Left ventricle myocardium inferior (tissue), 1 donor: ENCODE measurements at places on chromosomes 16 and 17. TPM values are rescaled to one million over a fixed set of nuclear protein-coding genes. Genes with fewer than 3 reads are reported as not detected.

Gene ESRP2
- 0.14 TPM for total RNA-seq

Gene KRT36
- total RNA-seq, result not detected

Gene BICDL2
- total RNA-seq, result 0.05 TPM

Gene TRAPPC1
- total RNA-seq, result 111 TPM

Gene C16orf89
- total RNA-seq, result 5.9 TPM

Gene CCDC137
- 5.6 TPM for total RNA-seq

Gene CDH11
- total RNA-seq, result 20.9 TPM

Gene CACNG3
- total RNA-seq, result not detected

Gene METTL22
- total RNA-seq, result 27.3 TPM

Gene CDH13
- 161 TPM for total RNA-seq

DNA sequence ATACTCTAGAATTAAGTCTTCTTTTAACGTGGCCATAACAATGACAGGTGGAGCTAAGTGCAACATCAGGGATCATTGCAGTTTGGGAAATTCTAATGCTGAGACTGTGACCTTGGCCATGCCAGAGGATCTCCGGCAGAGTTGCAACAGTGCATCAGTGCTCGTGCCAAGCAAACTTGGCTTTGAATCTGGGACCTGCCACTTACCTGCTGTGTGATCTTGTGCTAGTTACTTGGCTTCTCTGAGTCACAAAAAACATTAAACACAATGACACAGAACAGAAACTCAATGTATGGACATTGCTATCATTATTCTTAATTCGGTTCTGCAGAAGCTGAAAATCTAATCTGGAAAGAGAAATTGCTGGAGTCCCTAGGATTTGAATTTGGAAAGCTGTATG lies 435.5 kb upstream of the CCL2 start:
- DNase-seq, result no peak

GRCh38 chr17:66287911-66288310 lies 14.5 kb upstream of the PRKCA start:
- DNase-seq, result no peak

GRCh38 chr17:42061646-42062487 lies 11.5 kb upstream of the C17orf113 start:
- no peak for DNase-seq

DNA sequence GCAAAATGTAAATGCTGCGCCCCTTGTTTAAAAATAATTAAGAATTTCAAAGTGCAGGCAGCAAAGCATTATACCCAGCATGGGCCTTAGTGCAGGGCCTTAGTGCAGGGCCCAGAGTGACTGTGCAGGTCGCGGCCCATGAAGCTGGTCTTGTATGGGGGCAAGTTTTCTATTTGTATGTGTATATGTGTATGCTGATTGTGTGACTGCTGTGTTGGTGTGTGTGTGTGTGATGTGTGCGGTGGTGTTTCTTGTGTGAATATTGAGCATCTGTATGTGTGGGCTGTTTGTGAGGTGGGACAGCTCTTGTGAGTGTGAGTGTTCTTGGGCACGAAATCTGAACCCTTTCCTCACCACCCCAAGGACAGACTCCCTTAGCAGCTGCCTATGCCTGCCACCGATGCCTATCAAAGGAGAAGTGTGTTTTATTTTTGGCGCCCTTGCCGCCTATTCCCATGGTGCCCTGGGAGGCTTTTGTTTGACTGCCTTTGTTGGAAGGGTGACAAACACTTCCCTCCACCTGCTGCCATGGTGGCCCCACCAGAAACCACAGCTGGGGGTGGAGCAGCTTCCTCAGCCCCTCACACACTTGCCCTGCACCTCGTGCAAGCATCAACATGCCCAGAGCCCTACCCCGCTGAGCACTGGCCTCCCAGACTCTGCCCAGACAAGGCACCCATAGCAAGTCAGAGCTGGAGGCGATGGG lies 18.0 kb downstream of the CCR7 start:
- DNase-seq, result no peak

- no peak for DNase-seq
Observed at GRCh38 chr16:53456625-53457024, 22.4 kb downstream of the RBL2 start.

DNA sequence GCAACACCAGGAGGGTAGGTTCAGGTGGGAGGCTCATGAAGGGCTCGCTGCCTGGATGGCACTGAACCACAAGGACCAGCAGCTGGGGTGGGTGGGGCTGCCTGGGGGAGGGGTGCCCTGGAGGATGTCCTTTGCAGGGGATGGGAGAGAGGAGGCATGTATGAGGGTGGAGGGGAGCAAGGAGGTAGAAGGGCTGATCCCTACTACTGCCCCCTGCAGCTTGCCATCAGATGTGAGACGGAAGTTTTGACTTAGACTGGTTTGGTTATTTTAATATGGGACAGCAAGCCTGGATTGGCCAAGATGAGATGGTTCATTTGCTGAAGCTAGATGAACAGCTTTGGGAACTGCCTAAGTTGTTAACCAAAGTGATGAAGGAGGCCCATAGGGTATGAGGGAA lies 115.9 kb downstream of the SEC14L1 start:
- DNase-seq, result no peak

GRCh38 chr17:2051933-2052559 lies 2.9 kb upstream of the HIC1 start:
- no peak for DNase-seq

DNA sequence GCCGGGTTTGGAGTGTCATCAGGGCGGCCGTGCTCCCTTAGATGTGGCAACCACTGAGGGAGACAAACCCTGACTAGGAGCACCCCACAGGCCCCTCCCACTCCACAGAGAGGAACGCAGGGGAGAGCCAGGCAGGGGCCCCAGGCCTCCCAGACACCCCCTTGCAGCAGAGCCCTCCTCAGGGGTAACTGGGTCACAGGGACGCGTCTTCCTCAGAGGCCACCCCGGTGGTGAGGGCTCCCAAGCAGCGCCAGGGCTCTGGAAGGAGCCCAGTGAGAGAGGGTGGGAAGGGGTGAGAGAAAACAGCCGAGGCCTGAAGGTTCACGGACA lies 11.4 kb downstream of the FSCN2 start:
- no peak for DNase-seq

- no peak for DNase-seq
Observed at GRCh38 chr17:41324180-41325075, 8.9 kb upstream of the KRTAP17-1 start.

DNA sequence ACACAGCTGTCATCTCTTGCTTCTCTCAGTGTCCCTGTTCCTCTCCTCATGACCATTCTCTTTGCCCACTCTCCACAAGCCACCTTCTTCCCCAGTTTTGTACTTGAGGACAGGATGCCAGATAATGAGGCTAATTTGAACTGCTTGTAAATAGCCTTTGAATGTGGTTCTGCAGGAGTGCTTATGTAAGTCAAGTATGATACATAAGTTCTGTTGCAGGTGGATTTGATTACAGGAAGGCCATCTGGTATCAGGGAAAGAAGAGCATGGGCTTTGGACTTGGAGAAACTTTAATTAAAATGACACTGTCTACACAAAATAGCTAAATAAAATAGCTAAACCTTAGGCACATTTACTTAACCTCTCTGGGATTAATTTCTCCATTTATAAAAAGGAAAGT lies 120.2 kb upstream of the HLF start:
- no peak for DNase-seq

DNA sequence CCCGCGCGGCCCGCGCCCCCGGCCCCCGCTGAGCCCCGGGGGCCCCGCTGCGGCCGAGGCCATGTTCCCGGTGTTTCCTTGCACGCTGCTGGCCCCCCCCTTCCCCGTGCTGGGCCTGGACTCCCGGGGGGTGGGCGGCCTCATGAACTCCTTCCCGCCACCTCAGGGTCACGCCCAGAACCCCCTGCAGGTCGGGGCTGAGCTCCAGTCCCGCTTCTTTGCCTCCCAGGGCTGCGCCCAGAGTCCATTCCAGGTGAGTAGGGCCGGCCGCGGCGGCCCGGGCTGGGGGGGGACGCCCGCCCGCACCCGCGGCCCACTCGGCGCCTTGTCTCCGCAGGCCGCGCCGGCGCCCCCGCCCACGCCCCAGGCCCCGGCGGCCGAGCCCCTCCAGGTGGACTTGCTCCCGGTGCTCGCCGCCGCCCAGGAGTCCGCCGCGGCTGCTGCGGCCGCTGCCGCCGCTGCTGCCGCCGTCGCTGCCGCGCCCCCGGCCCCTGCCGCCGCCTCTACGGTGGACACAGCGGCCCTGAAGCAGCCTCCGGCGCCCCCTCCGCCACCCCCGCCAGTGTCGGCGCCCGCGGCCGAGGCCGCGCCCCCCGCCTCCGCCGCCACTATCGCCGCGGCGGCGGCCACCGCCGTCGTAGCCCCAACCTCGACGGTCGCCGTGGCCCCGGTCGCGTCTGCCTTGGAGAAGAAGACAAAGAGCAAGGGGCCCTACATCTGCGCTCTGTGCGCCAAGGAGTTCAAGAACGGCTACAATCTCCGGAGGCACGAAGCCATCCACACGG lies 504 bp downstream of the MAZ start:
- peak; percentile 63 for DNase-seq

DNA sequence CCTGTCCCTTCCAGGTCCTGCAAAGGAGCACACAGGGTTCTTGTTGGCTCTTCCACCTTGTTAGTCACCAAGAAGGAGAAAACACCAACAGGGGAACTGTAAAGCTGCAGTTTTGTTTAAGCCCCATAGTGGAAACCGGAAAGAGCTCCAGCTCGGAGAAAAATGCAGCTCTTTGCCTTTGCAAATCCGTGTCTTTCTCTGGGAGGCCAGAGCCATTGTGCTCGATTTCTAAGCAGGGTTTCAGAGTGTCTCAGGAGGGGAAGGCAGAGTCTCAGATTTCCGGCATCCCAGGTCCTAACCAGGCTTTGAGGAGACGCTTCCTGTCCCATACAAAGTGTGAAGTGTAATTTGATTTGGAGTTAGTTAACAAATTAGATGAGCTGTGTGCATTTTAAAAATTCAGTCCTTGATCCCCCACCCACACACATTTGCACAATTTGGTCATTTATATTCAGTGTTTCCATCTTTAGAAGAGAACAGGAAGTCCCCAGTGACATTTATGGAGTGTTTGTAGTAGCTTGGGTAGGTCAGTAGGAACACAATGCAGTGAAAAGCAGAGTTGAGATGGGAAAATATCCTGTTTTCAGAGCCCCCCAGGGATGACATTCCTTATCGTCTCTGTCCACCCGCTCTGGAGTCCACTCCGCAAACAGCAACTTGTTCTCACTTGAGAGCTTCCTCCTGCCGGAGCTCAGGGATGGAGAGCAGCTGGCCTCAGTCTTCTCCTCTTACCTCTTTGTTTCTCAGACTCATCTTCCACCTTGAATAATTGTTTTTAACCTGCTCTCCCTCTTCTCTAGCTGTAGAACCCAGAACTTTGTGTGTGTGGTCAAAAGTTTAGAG lies 331.9 kb downstream of the SEC14L1 start:
- DNase-seq, result no peak

GRCh38 chr17:7014261-7014994 lies 2.0 kb downstream of the RNASEK start:
- peak; percentile 98 for DNase-seq

DNA sequence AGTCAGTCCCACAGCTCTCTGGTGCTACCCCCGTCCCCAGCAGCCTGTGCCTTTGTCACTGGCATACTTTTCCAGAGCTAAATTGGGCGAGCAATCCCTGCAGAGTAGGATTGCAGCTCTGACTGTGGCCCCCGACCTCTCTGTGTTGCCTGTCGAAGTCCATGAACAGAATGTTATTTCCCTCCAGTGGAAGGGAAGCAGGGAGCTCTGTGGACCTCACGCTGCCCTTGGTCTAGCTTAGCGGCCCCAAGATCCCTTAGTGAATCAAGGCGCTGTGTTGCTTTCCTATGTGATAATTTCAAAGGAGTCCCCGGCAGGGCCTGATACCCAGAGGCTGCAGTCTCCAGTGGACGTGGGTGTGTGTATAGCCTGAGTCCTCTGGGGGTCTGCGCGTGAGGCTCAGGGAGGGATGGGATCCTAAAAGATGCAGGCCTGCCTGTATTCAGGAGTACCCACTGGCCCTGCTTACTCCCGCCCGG lies 15.5 kb upstream of the CD300A start:
- DNase-seq, result no peak

- no peak for DNase-seq
Observed at GRCh38 chr16:12392585-12393091, 411.0 kb downstream of the CPPED1 start.

DNA sequence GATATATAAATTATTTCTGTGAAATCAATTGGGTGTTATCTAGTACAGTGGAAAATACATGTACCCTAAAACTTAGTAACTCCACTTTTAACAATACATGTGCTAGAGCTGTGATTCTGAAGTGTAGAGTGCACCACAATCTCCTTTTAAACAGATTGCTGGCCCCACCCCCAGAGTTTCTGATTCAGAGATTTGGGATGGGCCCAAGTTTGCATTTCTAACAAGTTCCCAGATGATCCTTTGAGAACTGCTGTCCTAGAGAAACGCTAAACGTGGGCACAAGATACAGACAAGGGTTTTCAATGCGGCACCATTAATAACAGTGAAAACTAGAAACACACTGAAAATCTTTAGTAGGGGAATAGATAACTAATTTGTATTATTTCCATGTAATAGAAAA lies 49.2 kb downstream of the NXPH3 start:
- no peak for DNase-seq

- DNase-seq, result no peak
Observed at GRCh38 chr16:55597928-55598327, 31.4 kb downstream of the CAPNS2 start.

GRCh38 chr16:31461201-31461920 lies 2.1 kb downstream of the ARMC5 start:
- no peak for DNase-seq

DNA sequence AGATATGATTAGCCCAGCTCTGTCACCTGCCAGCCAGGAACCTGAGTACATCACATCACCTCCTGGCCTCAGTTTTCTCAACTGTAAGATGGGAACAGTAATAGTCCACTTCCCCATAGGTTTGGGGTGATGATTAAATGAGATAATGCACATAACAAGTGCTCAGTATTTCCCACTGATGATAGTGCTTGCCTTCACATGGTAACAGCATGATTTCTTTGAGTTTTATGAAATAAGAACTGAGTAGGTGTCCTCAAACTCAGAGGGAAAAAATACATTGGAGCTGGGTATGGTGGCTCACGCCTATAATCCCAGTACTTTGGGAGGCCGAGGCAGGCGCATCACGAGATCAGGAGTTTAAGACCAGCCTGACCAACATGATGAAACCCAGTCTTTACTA lies 30.1 kb upstream of the SNN start:
- DNase-seq, result no peak

DNA sequence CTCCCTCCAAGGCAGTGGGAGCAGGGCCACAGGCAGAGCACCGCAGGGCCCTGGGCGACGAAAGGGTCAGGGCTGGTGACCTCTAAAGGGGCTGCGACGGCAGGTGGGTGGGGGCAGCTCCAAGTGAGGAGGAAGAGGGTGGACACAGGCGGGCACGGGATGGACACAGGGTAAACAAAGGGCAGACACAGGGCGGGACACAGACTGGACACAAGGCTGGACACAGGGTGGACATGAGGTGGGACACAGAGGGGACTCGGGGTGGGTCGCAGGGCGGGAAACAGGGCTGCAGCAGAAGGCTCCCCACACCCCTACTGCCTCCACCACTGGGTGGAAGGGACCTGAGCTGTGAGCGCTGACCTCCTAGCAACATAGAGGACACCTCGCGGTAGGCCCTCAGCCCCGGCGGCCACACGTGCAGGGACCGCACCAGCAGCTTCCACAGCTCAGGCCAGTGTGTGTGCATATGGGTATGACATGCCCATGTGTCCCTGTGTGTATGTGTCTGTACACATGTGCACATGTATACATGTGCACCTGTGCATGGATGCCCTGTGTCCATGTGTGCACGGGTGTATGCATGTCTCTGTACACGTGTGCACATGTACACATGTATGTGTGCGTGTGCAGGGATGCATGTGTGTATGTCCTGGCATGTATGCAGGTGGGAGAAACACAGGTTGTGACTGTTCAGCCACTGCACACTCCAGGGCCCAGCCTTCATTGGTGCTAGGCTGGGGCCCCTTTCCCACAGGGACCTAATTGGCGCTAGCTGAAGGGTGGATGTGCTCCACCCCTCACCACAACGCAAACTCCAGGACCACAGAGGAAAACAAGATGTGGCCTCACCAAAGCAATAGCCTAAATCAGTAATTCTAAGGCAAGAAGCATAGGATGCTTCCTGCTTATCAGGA lies 7.6 kb downstream of the LMF1 start:
- DNase-seq, result no peak
